Naive thymus-derived CD8-positive, alpha-beta T cell (primary cell): ENCODE measurements at places on chromosomes 1 and 21.

- no peak for DNase-seq
These were observed 122.2 kb downstream of the NOS1AP start for GRCh38 chr1:162191396-162192305.

DNA sequence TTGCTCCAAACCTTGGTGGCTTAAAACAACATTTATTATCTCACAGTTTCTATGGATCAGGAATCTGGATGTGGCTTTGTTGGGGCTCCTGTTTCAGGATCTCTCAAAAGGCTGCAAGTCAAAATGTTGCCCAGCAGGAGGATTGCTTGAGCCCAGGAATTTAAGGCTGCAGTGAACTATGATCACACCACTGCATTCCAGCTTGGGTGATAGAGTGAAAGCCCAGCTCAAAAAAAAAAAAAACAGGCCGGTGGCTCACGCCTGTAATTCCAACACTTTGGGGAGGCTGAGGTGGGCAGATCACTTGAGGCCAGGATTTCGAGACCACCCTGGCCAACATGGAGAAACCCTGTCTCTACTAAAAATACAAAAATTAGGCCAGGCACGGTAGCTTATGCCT is 30.0 kb downstream of the BCAS2 start:
- DNase-seq = no peak

GRCh38 chr1:69138172-69138571 is 429.6 kb upstream of the LRRC7 start:
- DNase-seq = no peak

GRCh38 chr1:75203415-75204277 is 69.5 kb downstream of the LHX8 start:
- DNase-seq = no peak

GRCh38 chr1:29260531-29260930 is 24.2 kb downstream of the PTPRU start:
- no peak for DNase-seq

- DNase-seq = no peak
These were observed 77.2 kb downstream of the ADARB1 start for GRCh38 chr21:45151445-45152160.

GRCh38 chr1:91752324-91752723 is 133.6 kb downstream of the TGFBR3 start:
- no peak for DNase-seq

GRCh38 chr1:201608635-201609395 is 69.9 kb downstream of the NAV1 start:
- no peak for DNase-seq

DNA sequence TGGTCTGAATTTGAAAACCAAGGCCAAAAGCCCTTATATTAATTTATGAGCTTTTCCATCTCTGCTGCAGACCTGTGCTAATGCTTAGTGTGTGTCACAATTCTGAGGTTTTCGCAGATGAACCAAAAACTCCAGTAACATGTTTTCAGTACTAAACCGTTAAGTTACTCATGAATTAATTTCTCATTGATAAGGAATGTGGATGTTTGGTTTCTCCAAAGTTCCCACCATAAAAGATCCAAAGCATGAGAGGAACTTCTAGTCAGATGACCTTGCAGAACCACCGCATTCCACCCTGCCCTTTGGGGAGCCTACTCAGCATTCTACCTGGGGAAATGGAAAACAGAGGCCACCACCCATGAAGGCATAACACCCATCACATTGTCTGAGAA is 7.5 kb upstream of the LEPR start:
- DNase-seq = no peak

- no peak for DNase-seq
These were observed 6.3 kb upstream of the VSIG8 start for GRCh38 chr1:159868766-159869165.

DNA sequence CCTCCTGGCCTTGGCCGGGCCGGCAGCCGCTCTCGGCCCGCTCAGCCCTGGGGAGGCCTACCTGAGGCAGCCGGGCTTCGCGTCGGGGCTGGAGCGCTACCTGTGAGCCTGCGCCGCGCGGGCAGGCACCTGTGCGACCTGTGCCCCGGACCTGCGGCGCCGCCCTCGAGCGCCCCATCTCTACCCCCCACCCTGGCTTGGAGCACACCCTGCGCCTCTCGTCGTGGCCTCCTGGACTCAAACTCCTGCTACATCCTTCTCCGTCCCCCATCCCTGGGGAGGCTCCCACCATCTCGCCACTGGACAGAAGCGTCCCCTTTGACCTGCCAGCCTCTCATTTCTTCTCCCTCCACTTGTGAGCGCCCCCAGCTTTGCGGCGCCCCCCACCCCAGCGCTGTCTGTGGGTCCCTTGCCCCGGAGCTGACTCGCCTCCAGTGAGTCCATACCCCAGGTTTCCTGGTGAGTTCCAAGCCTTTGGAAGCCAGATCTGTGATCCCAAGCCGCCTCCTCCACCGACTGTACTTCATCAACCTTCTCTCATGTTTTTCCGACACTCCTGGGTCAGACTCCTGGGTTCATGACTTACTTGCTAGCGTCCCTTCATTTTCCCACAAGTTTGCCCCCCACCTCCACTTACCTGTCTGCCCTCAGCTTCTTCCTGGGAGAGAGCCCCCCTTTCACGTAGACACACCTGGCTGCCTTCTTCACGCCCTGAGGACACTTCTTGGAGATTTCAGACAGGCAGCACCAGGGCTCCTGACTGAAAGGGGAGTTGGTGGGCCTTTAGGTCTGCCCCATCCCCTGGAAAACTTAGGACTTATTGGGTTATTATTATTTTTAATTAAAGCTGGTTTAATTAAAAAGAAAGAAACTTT is 1.3 kb downstream of the FOXE3 start:
- DNase-seq = no peak

- DNase-seq = no peak
These were observed 208.9 kb downstream of the PBX1 start for GRCh38 chr1:164767752-164768402.
